ENCODE measurements at places on chromosomes 6 and 20.

- peak; percentile 17 for DNase-seq
Observed at GRCh38 chr6:153023977-153024708, 21.6 kb upstream of the MTRF1L start.

GRCh38 chr6:89269252-89269651 lies 45.8 kb downstream of the GABRR2 start:
- DNase-seq: no peak

DNA sequence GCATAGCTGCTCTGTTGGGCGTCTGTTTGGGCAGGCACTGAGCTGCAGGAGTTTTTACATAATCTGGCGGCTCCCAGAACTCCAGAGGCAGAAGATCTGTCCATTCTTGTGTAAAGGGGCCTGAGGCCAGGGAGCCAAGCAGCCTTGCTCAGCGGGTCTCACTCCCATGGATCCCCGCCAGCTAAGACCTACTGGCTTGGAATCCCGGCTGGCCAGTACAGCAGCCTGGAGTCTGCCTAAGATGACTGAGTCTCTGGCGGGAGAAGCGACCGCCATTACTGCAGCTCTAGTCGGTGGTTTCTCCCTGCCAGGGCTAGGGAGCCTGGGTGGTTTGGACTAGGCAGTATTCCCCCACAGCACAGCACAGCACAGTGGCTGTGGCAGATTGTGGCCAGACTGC lies 268.4 kb upstream of the SYNCRIP start:
- no peak for DNase-seq

DNA sequence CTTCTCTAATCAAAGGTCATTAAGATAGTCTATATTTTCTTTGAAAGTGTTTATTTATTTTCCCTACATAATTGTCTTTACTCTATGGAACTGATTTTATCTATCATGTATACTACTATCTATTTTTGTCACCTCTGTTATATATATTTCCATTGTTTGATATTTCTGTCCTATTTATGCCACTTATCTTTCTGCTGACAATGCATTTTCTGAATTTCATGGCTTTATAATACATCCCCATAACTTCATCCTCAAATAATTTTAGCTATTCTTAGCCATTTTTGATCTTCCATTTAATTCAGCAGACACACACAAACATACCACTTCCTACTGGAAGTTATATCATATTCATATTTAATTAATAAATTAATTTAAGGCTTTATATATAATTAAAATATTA lies 123.7 kb downstream of the EPHA7 start:
- no peak for DNase-seq

DNA sequence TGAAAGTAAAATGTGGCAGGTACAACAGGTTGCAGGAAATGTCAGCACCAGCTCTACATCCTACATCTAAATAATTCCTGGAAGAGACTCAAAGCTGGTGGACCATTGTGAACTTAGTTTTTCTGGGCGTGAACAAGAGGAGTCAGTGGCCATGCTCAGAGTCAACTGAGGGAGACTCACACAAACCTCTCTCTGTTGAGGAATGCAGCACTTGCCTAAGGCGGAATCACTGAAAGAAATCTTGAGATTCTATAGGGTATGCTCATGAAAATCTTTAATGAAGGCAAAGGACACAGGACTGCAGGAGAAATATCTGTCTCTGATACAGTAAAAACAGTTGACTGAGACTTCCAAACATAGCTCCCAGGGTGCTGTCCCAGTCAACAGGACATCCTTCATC lies 22.5 kb downstream of the SLC17A4 start:
- DNase-seq: no peak

GRCh38 chr6:119533603-119534279 lies 184.2 kb upstream of the MAN1A1 start:
- peak; percentile 40 for DNase-seq

- no peak for DNase-seq
Observed at GRCh38 chr6:32852018-32852843, 1.3 kb downstream of the TAP1 start.

GRCh38 chr6:166850677-166851076 lies 105.7 kb downstream of the RNASET2 start:
- DNase-seq: no peak

- DNase-seq: no peak
Observed at GRCh38 chr6:1716868-1717267, 107.2 kb downstream of the FOXC1 start.

DNA sequence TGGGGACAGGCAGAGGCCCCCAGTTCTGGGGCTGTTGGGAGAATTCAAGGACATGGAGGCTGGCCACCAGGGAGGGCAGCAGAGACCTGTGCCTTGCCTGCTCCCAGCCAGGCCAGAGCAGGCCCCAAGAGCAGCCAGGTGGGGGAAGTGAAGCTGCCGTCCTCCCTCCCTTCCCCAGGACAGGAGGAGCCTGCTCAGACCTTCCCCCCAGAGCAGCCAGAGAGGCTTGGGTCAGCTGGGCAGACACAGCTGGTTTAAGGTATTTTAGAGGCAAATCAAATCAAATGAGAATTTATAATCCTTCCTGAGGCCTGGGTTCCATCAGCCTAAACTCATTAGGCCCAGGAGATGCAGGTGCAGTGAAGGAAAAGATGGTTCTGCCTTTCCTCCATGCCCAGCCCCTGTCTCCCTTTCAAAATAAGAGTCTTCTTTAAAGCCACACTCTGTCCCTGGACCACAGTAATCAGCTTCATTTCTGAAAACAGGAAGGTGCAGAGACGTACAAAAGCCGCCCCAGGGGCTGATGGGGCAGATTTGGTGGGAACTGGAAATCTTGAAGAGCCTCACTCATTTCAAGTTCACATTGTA lies 21.7 kb downstream of the BMP7 start:
- no peak for DNase-seq
